Erythroblast (primary cell): ENCODE measurements at places on chromosomes 2 and 18.

GRCh38 chr2:125398738-125399524, 1257.0 kb upstream of the GYPC start:
- no peak for DNase-seq

- no peak for DNase-seq
Measured at GRCh38 chr2:73218298-73218697, 4.3 kb downstream of the SMYD5 start.

DNA sequence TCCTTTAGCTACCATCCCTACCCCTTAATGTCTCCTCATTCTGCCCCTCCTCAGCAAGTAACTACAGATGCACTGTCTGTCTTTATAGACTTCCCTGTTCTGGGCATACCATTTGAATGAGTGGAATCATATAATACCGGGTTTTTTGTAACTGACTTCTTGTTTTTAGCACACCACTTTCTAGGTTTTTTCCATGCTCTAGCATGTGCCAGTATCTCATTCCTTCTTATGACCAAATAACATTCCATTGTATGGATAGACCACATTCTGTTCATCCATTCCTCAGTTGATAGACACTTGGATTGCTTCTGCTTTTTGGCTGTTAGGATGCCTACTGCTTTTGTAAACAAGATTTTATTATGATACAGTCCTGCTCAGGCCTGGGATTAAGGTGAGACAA, 154.7 kb downstream of the TSN start:
- no peak for DNase-seq

GRCh38 chr2:196252408-196253115, 81.2 kb upstream of the STK17B start:
- no peak for DNase-seq

DNA sequence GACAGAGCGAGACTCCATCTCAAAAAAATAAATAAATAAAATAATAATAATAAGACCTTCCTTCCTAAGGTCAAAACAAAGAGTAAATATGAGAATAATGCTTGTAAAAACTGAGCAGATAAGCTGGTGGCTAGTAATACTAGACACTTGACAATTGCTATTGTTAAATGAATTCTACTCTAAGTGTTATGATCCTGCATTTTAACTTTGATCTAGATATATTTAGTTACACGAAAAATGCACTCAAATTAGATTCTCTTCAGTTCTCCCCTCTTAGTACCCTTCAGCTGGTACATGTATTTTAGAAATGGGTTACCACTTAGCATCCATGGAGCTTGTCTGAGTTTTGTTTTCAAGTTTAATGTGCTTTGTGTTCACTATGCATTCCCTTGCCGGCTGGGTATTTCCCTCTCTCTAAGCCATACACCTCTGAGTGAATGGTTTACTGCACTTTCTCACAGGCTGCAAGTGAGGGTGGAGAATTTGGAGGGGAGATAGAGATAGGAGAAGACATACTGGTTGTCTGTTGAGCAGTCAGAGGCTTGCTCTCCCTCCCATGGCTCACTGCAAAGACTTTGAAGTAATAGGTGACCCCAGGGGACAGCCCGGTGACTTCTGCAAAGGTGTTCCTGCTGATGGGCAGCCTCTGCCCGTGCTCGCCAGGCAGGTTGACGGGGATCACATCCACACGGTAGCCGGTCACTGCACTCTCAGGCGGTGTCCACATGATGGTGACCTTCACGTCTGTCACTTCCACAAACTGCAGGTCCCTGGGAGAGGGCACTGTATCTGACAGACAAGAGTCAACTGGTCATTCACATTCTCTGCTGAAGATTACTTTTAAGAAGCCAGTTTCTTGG, 29.9 kb downstream of the FN1 start:
- no peak for DNase-seq

GRCh38 chr2:60552078-60552850, 1.2 kb downstream of the BCL11A start:
- DNase-seq = peak; percentile 69

- no peak for DNase-seq
Measured at GRCh38 chr18:37544713-37545112, 20.9 kb downstream of the CELF4 start.
